ENCODE measurements at places on chromosomes 7 and 10.
A peak's percentile ranks its signal among the peaks of the same experiment; 100 is the strongest.

DNA sequence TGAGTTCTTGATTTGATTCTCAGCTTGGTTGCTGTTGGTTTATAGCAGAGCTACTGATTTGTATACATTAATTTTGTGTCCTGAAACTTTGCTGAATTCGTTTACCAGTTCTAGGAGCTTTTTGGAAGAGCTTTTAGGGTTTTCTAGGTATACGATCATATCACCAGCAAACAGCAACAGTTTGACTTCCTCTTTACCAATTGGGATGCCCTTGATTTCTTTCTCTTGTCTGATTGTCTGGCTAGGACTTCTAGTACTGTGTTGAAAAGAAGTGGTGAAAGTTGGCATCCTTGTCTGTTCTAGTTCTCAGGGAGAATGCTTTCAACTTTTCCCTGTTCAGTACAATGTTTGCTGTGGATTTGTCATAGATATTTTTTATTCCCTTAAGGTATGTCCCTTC is 86.2 kb downstream of the PLXDC2 start:
- no peaks in the 10 kb centered on the region for H3K4me1 ChIP-seq
- H3K4me3 ChIP-seq, result no peak overlapping the region
- H3K36me3 ChIP-seq, result no peaks in the 10 kb centered on the region
- no peak for DNase-seq
- H3K27ac ChIP-seq, result no peak overlapping the region

DNA sequence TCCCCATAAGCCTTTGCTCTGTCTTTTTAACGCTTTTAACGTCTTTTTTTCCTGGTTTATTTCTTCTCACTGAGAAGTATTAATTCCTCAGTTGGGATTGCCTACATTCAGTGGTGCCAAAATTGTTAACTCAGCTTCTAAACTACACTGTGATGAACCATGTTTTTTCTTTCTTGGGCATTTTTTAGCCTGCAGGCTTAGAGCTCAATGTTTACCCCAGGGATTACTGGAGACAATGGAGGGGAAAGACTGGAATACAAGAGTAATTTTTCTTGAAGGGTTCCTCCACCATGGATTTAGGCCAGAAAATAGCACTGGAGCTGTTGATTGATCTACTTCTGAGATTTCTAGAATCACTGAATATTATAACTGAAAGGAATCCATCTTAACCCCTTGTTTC is 19.8 kb downstream of the STAMBPL1 start:
- peaks cover 4% of the 10 kb centered on the region for H3K36me3 ChIP-seq
- H3K27ac ChIP-seq, result no peak overlapping the region
- H3K4me1 ChIP-seq, result peaks cover 33% of the 10 kb centered on the region
- no peaks in the 10 kb centered on the region for H3K27me3 ChIP-seq
- H3K4me3 ChIP-seq, result no peak overlapping the region

- no peak for DNase-seq
- H3K4me1 ChIP-seq, result no peaks in the 10 kb centered on the region
- H3K4me3 ChIP-seq, result no peak overlapping the region
These were observed 1325.0 kb downstream of the XPNPEP1 start for GRCh38 chr10:108598320-108598695.

- no peaks in the 10 kb centered on the region for H3K4me1 ChIP-seq
- no peak for DNase-seq
- no peaks in the 10 kb centered on the region for H3K36me3 ChIP-seq
These were observed 49.8 kb upstream of the SEMA3C start for GRCh38 chr7:80968606-80969005.

DNA sequence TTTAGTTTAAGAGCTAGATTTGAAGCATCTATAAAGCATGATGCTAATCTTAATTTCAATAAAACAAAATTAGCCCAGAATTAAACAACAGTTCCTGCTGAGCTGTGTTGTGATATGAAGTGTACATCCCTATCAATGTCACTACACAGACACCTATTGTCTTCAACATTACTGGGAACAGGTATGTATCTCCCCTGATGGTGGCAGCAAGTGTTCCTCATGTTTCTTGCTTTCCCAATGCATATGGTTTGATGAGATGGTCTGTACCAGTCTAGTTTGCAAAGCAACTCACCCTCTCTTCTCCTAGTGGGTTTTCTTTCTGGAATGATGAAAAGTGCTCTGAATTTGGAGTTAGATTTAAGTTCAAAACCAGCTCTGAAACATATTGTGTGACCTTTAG is 38.1 kb downstream of the TSPAN12 start:
- H3K4me1 ChIP-seq, result no peaks in the 10 kb centered on the region
- no peaks in the 10 kb centered on the region for H3K36me3 ChIP-seq
- H3K27me3 ChIP-seq, result no peaks in the 10 kb centered on the region
- no peak overlapping the region for H3K4me3 ChIP-seq
- H3K27ac ChIP-seq, result no peak overlapping the region

DNA sequence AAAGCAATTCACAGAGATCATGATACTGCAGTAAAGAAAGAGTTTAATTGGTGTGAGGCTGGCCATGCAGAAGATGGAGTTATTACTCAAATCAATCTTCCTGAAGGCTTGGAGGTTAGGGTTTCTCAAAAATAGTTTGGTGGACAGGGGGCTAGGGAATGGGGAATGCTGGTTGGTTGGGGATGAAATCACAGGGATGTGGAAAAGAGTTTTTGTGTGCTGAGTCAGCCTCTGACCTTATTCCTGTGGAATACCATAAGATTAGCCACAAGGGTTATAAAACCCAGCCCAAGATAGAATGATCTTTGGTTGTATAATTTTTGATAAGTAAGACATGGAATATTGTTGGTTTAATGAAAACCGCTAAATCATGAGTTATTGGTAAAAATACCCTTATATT is 764.3 kb downstream of the TYW1 start:
- no peak overlapping the region for H3K27ac ChIP-seq
- no peaks in the 10 kb centered on the region for H3K36me3 ChIP-seq
- no peak overlapping the region for H3K4me3 ChIP-seq
- no peaks in the 10 kb centered on the region for H3K4me1 ChIP-seq
- no peaks in the 10 kb centered on the region for H3K27me3 ChIP-seq

- H3K4me3 ChIP-seq, result no peak overlapping the region
- no peaks in the 10 kb centered on the region for H3K36me3 ChIP-seq
- no peaks in the 10 kb centered on the region for H3K27me3 ChIP-seq
- no peak overlapping the region for H3K27ac ChIP-seq
- DNase-seq, result no peak
- H3K4me1 ChIP-seq, result peaks cover 30% of the 10 kb centered on the region
These were observed 86.8 kb downstream of the CD36 start for GRCh38 chr7:80725181-80725611.

GRCh38 chr7:27347276-27347640 is 104.7 kb downstream of the EVX1 start:
- H3K27me3 ChIP-seq, result no peaks in the 10 kb centered on the region
- H3K4me1 ChIP-seq, result peaks cover 7% of the 10 kb centered on the region
- DNase-seq, result no peak
- no peak overlapping the region for H3K27ac ChIP-seq
- no peak overlapping the region for H3K4me3 ChIP-seq

DNA sequence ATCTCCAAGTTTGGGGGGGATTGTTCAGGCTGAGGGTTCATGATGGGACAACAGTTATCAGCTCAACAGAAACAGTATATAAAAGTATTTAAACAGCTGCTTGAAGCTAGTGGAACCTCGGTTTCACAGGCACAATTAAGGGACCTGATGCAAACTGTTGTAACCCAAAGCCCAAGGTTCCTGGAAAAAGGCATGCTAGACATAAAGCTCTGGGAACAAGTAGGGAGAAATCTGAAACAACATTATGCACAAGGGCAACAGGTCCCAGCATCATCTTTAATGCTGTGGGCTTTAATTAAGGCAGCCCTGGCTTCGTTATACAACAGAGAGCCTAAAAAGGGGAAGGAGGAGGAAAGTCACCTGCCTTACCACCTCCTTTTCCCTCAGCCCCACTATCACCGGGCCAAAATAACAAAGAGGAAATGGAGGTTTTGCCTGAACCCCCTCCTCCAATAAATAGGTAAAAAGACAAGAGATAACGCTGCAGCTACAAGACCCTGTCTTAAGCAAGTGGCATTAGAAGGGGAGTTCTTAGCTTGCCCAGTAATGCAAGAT is 83.2 kb upstream of the GPR22 start:
- DNase-seq, result no peak
- peaks cover 18% of the 10 kb centered on the region for H3K4me1 ChIP-seq
- H3K36me3 ChIP-seq, result no peaks in the 10 kb centered on the region
- no peaks in the 10 kb centered on the region for H3K27me3 ChIP-seq

GRCh38 chr10:115818012-115818411 is 455.0 kb downstream of the GFRA1 start:
- no peaks in the 10 kb centered on the region for H3K36me3 ChIP-seq
- DNase-seq, result no peak

GRCh38 chr7:46139079-46139478 is 218.0 kb upstream of the IGFBP3 start:
- no peak overlapping the region for H3K27ac ChIP-seq
- DNase-seq, result no peak
- no peak overlapping the region for H3K4me3 ChIP-seq
- no peaks in the 10 kb centered on the region for H3K36me3 ChIP-seq

DNA sequence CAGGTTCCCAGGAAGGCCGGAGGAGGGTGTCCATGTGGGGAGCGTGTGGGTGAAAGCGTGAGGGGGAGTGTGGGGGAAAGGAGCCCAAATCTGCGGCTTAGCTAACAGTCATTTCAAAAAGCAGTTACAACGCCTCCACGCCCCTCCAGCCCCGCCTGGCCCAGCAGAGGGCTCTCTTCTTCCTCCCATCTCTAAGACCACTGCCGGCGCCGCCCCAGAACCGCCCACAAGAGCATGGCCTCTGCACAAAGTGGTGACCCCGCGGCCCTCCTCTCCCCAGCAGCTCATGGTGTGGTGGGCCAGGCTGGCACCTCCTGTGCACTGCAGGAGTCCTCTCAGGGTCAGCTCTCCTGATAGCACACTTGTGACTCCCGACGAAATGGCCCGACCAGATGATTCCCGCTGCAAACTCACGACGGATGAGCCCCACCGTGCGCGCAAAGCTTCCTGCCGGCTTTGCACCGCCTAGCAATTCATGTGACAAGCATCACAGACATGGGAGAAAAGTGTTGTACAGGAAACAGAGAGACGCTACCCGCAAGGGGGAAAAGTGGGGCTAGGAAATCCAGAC is 12.4 kb upstream of the HUS1 start:
- no peaks in the 10 kb centered on the region for H3K36me3 ChIP-seq
- H3K4me3 ChIP-seq, result peak overlapping the region; percentile 56
- no peaks in the 10 kb centered on the region for H3K27me3 ChIP-seq
- DNase-seq, result peak; percentile 81
- no peaks in the 10 kb centered on the region for H3K4me1 ChIP-seq

DNA sequence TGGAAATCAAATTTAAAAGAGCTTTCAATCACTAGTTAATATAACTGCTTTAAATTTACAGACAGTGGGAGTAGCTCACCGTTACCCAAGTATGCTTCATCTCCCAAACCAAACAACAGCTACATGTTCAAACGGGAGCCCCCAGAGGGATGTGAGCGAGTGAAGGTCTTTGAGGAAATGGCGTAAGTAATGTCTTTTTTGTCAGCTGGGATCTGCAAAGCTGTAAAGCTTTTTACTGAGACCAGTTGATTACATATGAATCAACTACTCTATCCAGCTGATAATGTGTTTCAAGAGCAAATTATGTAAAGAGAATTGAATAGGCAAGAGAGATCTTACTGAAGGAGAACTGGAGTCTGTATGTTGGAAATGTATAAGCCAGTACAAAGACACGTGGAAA is 116.2 kb downstream of the GLCCI1 start:
- H3K27ac ChIP-seq, result no peak overlapping the region
- no peaks in the 10 kb centered on the region for H3K4me1 ChIP-seq
- DNase-seq, result no peak
- no peak overlapping the region for H3K4me3 ChIP-seq
- no peaks in the 10 kb centered on the region for H3K27me3 ChIP-seq
- H3K36me3 ChIP-seq, result no peaks in the 10 kb centered on the region

- no peaks in the 10 kb centered on the region for H3K27me3 ChIP-seq
- H3K27ac ChIP-seq, result no peak overlapping the region
These were observed 78.5 kb downstream of the LARP4B start for GRCh38 chr10:853017-853416.
